ENCODE measurements at places on chromosomes 13 and 19. TPM values are rescaled to one million over a fixed set of nuclear protein-coding genes. Genes with fewer than 3 reads are reported as not detected.

VSTM1 gene
- not detected for polyA plus RNA-seq

RDH8 gene
- polyA plus RNA-seq, result not detected

ZC3H13 gene
- polyA plus RNA-seq, result 21.3 TPM

RAB3A gene
- 32.3 TPM for polyA plus RNA-seq

NKPD1 gene
- polyA plus RNA-seq, result 2.8 TPM

DAND5 gene
- not detected for polyA plus RNA-seq

NFIX gene
- polyA plus RNA-seq, result not detected

PLPP2 gene
- polyA plus RNA-seq, result 2.8 TPM

CTU1 gene
- 16.4 TPM for polyA plus RNA-seq

FFAR2 gene
- not detected for polyA plus RNA-seq

SCGB2B2 gene
- polyA plus RNA-seq, result not detected

CGB5 gene
- polyA plus RNA-seq, result not detected

FFAR3 gene
- polyA plus RNA-seq, result not detected

LGALS4 gene
- polyA plus RNA-seq, result 1.3 TPM

ZNF442 gene
- polyA plus RNA-seq, result 8.8 TPM

B3GNT3 gene
- polyA plus RNA-seq, result not detected

FGF14 gene
- polyA plus RNA-seq, result 35.6 TPM

TNNT1 gene
- 6.2 TPM for polyA plus RNA-seq

CRX gene
- not detected for polyA plus RNA-seq

CERS1 gene
- 21.7 TPM for polyA plus RNA-seq

EPS8L1 gene
- 28.0 TPM for polyA plus RNA-seq

FEM1A gene
- polyA plus RNA-seq, result 8.7 TPM

COL4A2 gene
- polyA plus RNA-seq, result 38.7 TPM

OR10H4 gene
- not detected for polyA plus RNA-seq

FGF22 gene
- not detected for polyA plus RNA-seq

TEX26 gene
- not detected for polyA plus RNA-seq

ZNF66 gene
- polyA plus RNA-seq, result 2.1 TPM

ATXN8OS gene
- 0.33 TPM for polyA plus RNA-seq

GNG8 gene
- not detected for polyA plus RNA-seq

SOX21 gene
- not detected for polyA plus RNA-seq

GRIN2D gene
- 2.8 TPM for polyA plus RNA-seq

FFAR1 gene
- not detected for polyA plus RNA-seq

DCLK1 gene
- polyA plus RNA-seq, result 118 TPM

TBC1D4 gene
- 2.9 TPM for polyA plus RNA-seq

ATP4A gene
- 0.34 TPM for polyA plus RNA-seq

PSG1 gene
- not detected for polyA plus RNA-seq

ZNF83 gene
- polyA plus RNA-seq, result 69.3 TPM

SPTBN4 gene
- 12.7 TPM for polyA plus RNA-seq

GEMIN7 gene
- polyA plus RNA-seq, result 26.5 TPM

ZNF888 gene
- 0.26 TPM for polyA plus RNA-seq

IRF2BP1 gene
- polyA plus RNA-seq, result 27.6 TPM

LILRA1 gene
- not detected for polyA plus RNA-seq

KLK10 gene
- not detected for polyA plus RNA-seq

BRME1 gene
- polyA plus RNA-seq, result 8.5 TPM

ZBTB32 gene
- not detected for polyA plus RNA-seq

OR2Z1 gene
- not detected for polyA plus RNA-seq

SLC25A41 gene
- polyA plus RNA-seq, result 3.8 TPM

KIR2DL3 gene
- polyA plus RNA-seq, result not detected

IL4I1 gene
- not detected for polyA plus RNA-seq

ACP5 gene
- polyA plus RNA-seq, result not detected

SIGLECL1 gene
- polyA plus RNA-seq, result not detected

RUBCNL gene
- 0.48 TPM for polyA plus RNA-seq

IFT88 gene
- 18.3 TPM for polyA plus RNA-seq

URAD gene
- polyA plus RNA-seq, result not detected

IGFL2 gene
- polyA plus RNA-seq, result not detected

KCNRG gene
- polyA plus RNA-seq, result 6.7 TPM

MCEMP1 gene
- polyA plus RNA-seq, result not detected
